ENCODE measurements at places on chromosomes 12 and 14. TPM values are rescaled to one million over a fixed set of nuclear protein-coding genes. Genes with fewer than 3 reads are reported as not detected.

The CORO1C gene
- 73.7 TPM for total RNA-seq

The BIN2 gene
- total RNA-seq, result not detected

GRCh38 chr12:111417784-111418593 is 12.3 kb downstream of the SH2B3 start:
- no peaks in the 10 kb centered on the region for H3K4me1 ChIP-seq
- no peaks in the 10 kb centered on the region for H3K27me3 ChIP-seq
- H3K36me3 ChIP-seq, result peaks cover 2% of the 10 kb centered on the region
- H3K27ac ChIP-seq, result no peak overlapping the region
- H3K4me3 ChIP-seq, result no peak overlapping the region
- no peak for DNase-seq

DNA sequence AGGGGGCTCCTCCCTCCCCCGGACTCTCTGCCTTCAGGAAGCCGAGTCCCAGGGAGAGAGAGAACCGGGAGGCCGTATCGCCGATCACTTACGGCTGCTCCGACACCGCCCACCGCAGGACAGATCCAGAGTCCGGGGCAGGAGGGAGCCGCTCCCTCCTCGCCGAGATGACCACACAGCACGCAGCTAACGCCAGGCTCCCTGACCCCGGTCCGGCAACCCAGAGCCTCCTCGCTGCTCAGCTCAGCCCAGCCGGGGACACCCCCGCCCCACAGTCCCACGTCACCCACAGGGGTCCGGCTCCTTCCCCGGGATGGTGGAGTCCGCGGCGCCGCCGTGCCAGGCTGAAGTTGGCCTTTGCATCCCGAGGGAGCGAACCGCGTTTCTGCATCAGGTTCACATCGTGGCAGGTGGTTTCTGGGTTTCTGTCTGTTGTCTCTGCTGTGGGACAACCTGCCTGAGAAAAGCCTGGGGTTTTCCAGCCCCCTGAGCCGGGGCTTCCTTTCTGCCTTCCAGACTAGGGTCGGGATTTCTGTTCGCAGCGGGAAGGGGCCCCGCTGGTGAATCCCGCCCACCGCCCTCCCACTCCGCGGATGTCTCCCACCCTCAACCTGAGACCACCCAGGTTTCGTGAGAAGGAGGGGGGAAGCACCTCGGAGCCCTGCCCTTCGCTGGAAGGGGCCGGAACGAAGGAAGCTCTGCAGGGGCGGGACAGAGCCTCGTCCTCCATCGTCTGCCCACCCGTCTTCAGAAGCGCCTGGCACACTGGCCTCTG is 61.2 kb downstream of the NOC4L start:
- H3K27ac ChIP-seq, result no peak overlapping the region
- H3K4me1 ChIP-seq, result no peaks in the 10 kb centered on the region
- no peak overlapping the region for H3K4me3 ChIP-seq

Measured in HepG2 (cell line).